ENCODE measurements at places on chromosomes 12 and 14. TPM values are rescaled to one million over a fixed set of nuclear protein-coding genes. Genes with fewer than 3 reads are reported as not detected.

The BDKRB1 gene
- total RNA-seq, result 10.3 TPM

The ATP2B1 gene
- 49.8 TPM for total RNA-seq

GRCh38 chr12:29228474-29229157 is 79.5 kb downstream of the FAR2 start:
- no peak for DNase-seq

The FAM186B gene
- 0.06 TPM for total RNA-seq

DNA sequence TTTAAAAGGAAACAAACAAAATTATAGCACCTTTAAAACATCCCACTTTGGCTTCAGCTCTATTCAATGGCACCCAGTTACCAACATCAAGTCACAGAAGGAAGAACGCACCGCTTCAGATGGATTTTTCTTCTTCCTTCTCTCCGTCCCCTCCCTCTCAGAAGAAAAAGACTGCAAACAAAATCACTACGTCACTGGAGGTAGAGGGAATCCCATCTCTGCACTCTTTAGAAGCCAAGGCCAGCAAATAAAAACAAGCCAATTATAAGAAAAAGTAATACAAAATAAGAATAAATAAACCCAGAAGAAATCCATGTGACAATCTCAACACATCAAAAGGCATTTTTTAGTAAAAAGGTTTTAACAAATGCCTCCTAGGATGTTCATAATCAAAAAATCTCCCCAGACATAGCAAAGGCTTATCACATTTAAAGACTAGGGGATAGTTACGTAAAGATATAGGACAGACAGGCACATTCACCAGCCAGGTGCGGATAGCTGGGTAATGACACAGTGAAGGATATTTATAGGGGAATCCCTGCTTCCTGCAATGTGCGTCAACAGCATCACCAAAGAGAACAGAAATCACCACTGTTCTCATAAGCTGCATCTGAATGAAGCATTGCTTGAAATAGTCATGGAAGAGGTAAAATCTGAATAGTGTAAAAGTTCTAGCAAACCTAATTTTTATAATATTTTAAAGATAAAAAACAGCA is 89.4 kb downstream of the R3HDM2 start:
- no peak for DNase-seq

GRCh38 chr12:23585782-23586163 is 363.7 kb downstream of the SOX5 start:
- DNase-seq, result no peak

DNA sequence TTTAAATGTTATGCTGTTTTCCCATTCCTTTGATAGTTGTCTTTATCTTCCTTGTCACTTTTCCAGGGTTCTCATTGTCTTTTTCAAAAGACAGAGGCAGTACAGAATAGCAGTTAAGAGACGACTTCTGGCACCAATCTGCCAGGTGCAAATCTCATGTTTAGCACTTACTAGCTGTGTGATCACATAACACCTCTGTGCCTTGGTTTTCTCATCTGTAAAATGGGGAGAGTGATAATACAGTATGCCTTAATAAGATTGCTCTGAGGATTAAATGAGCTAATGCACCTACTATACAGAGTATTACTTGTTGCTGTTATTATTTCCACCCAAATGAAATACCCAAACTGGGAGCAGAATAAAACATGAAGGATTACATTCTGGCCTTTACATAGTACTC is 4.8 kb downstream of the GPR135 start:
- DNase-seq, result no peak

GRCh38 chr12:132329036-132329719 is at the start of gene GALNT9:
GALNT9 (minus strand) TSS chr12:132329589; CDS start chr12:132329203, 386 bp downstream.
- no peak for DNase-seq

The NKX2-8 gene
- total RNA-seq, result not detected

DNA sequence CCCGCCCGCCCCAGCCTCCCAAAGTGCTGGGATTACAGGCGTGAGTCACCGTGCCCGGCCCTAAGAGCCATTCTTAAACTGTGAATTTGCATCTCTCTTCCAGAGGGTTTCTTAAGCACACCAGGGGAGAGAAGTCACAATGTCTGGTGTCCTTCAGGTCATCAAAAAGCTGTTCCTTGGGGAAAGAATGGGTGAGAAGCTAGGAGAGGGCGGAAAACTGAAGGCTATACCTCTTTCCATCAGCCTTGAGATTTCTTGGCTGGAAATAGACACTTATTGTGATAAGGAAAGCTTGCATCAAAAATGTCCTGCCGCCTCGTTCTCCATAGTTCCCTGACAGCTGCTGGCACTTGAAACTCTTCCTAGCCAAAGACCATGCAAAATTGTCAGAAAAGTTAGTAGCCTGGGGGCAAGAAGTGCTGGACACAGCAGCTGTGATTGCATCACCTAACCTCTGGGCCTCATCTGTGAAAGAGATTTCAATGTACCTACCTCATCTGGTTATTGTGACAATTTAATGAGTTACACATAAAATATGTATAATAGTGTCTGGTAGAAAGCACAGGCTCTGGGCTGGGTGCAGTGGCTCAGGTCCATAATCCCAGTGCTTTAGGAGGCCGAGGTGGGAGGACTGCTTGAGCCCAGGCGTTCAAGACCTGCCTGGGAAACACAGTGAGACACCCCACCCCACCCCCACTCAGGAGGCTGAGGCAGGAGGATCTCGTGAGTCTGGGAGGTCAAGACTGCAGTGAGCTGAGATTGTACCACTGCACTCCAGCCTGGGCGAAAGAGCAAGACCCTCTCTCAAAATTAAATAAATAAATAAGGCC is 9.7 kb upstream of the UBC start:
- peak; percentile 44 for DNase-seq

GRCh38 chr12:111451649-111452129 is 46.0 kb downstream of the SH2B3 start:
- DNase-seq, result peak; percentile 51

The GPR68 gene
- not detected for total RNA-seq

GRCh38 chr14:50666772-50667683 is 1.1 kb downstream of the SAV1 start:
- peak; percentile 36 for DNase-seq

DNA sequence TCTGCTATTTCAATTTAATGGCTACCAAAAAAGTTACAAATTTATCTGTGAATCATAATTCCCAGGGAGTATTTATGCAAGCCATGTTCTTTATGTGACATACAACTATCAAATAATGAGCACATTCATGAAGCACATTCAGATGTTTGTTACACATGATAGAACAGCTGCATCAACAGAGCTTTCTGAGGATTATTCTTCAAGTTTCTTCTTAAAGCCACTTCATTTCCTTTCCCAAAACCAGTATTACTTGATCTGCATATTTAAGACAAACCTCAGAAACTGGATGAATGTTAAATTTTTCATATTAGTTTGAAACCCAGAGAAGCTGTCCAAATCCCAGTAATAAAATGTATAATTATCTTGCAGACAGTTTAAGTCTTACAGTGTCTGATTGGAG is 73.6 kb upstream of the SOX5 start:
- no peak for DNase-seq

DNA sequence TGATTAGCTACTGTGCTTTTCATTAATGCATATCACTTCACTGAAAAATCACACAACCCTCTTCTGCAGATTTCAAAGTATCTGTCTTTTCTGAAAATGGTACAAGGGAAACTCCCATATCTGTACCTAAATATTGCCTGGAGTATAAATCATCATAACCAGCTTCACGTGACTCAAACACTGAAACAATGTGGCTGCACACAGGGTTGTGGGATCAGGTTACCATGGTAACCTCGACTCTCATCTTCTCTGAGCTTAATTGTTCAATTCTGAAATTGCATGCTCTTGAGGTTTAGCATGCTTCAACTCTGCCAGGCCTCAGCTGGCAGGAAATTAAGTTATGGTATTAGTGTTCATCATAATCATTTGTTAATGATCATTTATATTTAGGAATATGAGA is 77.5 kb upstream of the CPSF6 start:
- DNase-seq, result no peak

GRCh38 chr12:52186118-52186840 is 5.5 kb downstream of the KRT80 start:
- DNase-seq, result peak; percentile 84

The KRT8 gene
- total RNA-seq, result 7.0 TPM

GRCh38 chr14:104374718-104375080 is 204.9 kb upstream of the C14orf180 start:
- DNase-seq, result no peak

DNA sequence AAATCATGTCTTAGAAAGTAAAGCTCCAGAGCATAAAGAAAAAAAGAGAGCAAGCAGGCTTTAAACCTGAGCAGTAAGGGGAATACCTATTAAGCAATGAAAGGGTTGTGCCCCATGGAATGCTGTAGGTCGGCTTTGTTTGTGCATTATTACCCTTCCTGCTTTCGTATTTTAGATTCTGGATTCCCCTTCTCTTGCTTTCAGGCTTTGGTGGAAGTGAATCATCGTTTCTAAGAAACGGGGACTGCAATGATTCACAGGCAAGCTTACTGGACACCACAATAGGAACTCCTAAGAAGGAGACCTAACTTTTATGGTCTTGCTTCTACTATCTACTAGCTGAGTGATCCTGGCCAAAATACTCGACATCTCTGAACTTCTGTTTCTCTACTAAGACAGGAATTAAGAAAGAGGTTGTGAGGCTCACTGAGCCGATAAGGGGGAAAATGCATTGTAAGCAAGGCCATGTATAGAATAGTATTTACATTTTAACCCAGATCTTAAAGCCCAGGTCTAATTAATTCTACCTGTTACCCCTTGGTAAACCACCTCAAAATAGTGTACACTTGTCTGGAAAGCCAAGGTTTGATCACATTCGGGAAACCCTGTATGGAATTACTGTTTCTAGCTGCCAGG is 1.2 kb upstream of the BMAL2 start:
- DNase-seq, result peak; percentile 82

GRCh38 chr12:27814851-27815591 is 35.0 kb upstream of the MANSC4 start:
- no peak for DNase-seq

DNA sequence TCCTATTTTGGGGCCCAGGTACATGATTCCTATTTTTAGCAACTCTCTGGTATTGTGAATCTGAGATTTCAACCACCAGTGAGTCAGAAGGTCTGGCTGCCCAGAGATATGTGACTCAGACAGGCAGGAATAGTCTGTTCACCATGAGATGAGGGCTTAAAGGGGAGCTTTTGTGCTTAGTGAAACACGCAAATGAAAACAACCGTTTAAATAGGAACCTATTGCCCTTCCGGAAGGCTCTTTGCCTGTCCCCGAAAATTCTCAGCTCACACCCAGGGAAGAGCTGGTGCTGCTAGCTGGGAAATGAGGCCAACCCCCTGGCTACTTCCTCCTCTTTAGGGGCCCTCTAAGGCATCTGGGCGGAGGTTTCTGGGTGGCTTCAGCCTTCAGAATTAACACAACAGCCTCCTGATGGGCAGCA is 283.6 kb downstream of the CACNA1C start:
- peak; percentile 92 for DNase-seq

The B4GALNT3 gene
- total RNA-seq, result not detected

- DNase-seq, result no peak
Measured at GRCh38 chr12:24820872-24821271, 128.0 kb downstream of the BCAT1 start.

All from SJSA1 (cell line).